H9 (cell line): ENCODE measurements at places on chromosomes 4 and X.

DNA sequence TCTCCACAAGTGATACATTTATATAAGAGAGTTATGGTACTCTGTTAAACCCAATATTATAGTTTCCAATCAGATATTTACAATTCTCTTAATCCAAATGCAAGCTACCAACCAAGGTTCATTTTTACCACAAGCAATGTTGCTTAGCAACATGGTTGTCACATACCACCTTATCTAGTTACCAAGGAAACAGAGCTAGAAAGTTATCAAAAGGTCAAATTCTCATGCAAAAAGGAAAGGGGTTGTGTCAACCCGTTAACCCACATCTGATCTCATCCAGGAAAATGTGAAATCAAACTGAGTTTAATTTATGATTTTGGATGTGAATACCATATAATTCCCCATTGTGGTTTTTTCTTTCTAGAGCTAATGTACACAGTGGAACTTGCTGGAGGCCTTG lies 274.1 kb upstream of the MAGEB2 start:
- no peak for DNase-seq

- DNase-seq: no peak
Observed at GRCh38 chr4:81648576-81649275, 177.0 kb upstream of the RASGEF1B start.

DNA sequence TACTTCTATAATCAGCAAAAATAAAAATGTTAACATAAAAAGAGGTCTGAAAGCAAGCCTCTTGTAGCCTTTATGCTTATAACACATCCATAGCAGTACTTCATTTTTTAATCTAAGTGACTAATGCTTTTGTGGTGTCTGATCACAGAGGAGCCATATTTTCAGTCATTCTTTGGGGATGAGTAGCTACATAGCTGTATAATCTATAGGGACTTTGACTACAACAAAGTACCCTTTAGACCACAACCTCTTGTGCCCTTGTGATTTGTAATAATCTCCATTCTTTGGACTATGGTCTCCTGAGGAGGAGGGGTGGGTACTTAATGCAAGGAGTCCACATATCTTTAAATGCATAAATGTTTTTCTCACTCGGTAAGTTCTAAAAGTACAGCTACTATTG lies 9.6 kb downstream of the DRP2 start:
- no peak for DNase-seq

- DNase-seq: no peak
Observed at GRCh38 chr4:89055157-89056080, 1.6 kb downstream of the FAM13A start.

- DNase-seq: no peak
Observed at GRCh38 chr4:127364397-127364796, 268.4 kb upstream of the INTU start.

DNA sequence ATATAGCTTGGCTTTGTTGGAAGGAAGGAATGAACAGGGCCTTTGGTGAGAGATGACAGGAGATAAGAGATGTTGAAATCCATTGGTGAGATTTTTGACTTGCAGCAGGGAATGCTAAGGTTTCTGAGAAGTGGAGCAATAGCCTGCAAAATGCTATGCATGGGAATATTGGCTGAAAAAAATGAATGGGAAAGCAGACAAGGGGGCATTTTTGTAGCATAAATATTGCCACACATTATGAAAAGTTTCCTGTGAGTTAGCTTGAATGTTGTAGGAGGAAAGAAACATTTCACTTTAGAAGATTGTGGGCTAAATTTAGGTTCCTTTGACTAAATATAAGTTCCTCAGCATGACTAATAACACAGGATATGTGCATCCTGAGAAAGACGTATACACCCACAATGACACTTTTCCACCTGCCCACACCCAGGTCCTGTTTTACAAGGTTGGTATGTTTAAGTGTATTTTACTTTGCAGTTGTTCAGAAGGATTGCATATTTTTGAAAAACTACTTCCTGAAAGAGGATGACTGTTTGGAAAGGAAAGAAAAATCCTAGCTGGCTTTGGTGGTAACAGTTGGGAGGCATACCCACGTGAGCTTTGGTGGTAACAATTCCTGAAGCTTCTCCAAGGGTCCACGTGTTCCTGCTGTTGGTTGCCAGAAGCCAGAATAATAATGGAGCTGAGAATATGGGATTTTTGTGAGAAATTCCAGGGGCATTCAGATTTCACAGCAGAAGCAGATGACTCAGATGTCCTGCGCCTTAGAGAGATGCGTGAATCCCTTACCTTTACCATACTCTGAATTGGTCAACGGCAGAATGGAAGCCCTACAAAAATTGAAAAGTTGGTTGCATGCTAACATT lies 28.5 kb downstream of the PHEX start:
- no peak for DNase-seq

- DNase-seq: no peak
Observed at GRCh38 chrX:78513971-78514738, 145.0 kb downstream of the RTL3 start.

DNA sequence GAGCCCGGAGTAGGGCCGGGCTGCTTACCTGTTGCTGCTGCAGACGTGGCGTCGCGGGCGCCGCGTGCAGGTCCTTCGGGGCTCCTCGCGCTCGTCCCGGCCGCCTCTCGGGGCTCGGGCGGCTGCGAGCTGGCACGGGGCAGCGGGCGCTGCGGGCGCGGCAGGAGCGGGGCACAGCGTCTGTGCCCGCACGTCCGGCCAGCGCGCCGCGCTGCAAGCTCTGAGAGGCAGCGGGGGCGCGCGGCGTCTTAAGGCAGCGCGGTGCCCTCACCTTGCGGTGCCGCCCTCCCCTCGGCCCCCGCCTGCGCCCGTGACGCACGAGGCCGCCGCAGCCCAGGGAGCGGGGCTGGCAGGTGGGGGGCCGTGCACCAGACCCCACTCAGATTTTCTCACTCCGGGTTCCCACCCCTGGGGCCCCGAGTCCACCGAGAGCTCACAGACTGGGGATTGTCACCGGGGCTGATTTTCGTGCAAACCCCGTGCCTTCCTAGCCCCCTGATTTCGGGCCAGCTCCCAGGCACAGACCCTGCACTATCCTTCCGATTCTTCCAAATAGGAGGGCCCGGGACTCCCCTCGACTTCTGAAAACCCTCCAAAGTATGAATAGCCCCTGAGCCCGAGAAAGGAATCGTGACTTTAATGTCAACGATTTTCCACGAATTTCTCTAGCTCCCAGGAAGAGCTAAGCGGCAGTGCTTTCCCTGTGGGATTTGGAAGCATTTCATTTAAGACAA lies at the start of gene GPR101:
TSS of gene GPR101 (minus strand) at position 222 of the 734 bp plus-strand sequence. CDS start 2,321 bp downstream, outside the sequence.
- DNase-seq: no peak

GRCh38 chr4:89245459-89245858 lies 62.1 kb downstream of the GPRIN3 start:
- no peak for DNase-seq

- DNase-seq: no peak
Observed at GRCh38 chr4:124331781-124332180, 380.8 kb downstream of the ANKRD50 start.

GRCh38 chr4:123952530-123953274 lies 556.1 kb downstream of the SPRY1 start:
- DNase-seq: peak; percentile 48

DNA sequence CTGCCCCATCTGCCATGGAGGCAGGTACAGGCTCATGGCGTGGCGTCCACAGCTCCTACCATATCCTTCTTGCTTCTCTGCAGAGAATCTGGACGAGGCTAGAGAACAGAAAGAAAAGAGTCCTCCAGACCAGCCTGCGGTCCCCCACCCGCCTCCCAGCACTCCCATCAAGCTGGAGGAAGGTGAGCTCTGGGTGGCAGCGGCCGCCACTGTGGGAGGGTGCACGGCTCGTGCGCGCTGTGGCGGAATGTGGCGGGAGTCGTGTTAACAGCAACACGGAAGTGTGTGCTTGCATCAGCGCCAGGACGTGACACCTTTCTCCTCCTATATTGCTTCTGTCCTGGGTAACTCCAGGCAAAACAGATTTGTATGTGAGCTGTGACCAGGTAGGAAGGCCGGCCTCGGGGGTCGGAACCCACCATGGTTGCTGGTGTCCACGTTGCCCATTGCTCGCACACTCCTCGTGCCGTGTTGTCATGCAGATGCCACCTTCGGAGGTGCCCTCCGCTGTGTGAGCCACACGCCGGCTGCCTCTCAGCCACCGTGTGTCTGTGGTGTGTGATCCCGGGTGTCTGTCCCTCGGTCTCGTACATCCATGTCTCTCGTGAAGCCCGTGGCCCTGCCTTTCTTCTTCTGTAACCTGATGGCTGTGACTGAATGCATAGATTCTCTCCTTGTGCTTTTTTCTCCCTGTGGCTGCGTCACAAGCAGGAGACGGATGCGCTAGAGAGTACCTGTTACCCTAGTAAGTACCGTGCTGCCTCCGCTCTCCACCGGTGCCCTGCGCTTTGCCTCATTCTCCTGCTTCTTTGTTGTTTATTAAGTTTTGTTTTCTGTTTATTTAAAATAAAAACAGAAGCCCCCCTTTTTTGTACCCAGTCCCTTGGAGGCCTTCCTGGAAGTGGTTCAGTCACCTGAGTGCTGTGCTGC lies 37.0 kb downstream of the NOP14 start:
- no peak for DNase-seq

DNA sequence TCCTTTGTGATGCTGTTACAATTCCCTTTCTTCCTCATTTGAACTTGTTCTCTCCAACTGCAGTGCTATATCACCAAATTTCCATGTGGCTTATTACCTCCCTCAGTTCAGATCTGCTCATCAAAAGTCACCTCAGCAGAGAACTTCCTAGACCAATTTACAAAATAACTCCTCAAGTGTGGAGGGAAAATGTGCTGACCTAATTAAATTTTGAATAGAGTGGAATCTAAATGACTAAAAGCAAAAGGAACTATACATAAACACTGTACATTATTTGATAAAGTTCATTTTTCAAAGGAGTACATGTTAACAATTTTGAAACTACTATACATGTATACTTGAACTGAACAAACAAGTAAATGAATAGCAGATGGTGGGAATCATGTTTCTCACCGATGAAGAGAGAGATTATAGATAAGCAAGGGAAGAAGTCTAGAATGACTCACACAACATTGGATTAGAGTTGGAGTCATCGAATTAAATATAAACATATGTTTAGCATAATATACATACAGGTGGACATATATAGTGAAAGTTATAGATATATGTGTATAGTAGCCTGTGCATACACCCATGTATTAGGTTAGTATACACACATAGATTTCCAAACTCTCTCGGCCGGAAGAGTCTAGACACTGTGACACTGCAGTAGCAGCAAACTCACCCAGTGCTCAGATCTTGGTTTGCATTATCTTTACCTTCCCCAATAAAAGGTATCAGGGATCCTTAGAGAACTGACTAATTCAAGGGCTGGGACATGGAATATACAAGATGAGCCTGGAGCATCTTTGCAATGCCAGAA lies 318.7 kb downstream of the PCDH18 start:
- no peak for DNase-seq

- no peak for DNase-seq
Observed at GRCh38 chrX:96861218-96861617, 22.5 kb upstream of the RPA4 start.

DNA sequence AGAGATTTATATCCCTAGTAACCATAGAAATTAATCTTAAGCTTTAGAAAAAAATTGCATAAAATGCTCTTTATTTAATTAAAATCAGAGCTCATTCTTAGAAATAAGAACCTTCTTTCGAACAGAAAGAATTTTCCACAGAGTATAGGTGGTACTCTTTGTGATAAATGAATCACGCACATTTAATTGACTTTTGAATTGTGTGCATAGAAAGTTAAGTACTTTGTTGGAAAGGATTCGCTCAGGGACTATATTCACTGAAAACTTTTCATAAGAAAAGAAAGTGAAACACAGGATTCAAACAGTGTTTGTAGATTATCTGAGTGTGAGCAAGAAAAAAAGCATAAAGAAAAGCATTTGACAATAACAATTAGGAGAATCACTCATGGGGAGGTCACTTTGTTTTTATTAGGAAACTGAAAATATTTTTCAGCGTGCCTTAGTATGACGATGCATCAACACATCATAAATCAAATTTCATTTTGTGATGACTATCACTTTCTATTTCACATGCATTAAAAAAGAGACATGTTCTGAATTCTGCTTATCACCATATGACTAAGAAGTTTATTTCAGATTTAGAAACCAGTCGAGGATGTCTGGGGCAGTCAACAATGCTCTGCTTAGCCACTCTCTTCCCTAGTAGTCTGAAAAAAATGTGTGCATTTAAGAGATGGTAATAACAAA lies 49.5 kb downstream of the STX18 start:
- DNase-seq: no peak

DNA sequence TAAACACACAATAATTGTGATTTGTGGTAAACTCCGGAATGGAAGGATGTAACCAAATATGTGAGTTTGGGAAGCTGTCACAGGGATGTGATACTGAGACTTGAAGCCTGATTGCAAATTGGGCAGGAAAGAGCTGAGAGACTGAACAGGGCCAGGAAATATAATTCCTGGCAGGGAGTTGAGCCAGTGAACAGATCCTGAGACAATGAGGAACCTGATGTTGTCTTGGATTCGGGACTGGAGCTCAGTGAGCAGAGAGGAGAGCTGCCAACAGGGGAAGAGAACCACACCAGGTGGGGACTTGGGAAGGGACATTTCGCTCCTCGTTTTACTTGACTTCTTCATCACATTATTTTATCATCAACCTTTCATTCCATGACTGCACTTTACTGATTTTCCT lies 386.0 kb downstream of the TLL1 start:
- no peak for DNase-seq

DNA sequence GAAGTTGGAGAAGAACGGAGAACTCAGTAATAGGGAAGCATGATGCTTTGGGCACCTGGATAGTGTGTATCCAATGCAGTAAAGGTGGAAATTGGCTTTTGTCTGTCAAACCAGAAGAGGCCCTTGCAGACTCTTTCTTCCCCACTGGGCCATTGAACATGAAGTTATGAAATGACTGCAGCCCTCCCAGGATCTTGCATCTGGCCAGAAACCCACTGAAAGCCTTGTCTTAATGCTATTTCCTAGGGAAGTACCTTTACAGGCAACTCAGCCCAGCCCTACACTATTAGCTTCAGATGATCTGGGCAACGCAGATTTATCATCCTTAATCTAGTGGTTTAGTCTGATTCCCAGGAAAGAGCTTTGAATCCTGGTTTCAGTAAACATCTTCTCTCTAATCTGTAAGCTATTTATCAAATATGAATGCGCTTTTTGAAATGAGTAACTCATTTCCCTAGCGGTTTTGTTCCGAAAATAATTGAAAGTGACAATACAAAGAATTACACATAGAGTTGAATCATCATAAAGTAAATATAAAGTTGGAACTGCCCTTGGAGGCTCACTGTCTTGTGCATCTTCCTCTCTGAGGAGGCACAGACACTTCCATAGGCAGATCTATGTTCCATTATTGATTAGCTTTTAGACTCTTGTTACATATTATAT lies 464.1 kb downstream of the IDS start:
- no peak for DNase-seq

- DNase-seq: no peak
Observed at GRCh38 chrX:119755981-119756533, 2.3 kb upstream of the SOWAHD start.
